ENCODE measurements at places on chromosomes 7 and 10.

DNA sequence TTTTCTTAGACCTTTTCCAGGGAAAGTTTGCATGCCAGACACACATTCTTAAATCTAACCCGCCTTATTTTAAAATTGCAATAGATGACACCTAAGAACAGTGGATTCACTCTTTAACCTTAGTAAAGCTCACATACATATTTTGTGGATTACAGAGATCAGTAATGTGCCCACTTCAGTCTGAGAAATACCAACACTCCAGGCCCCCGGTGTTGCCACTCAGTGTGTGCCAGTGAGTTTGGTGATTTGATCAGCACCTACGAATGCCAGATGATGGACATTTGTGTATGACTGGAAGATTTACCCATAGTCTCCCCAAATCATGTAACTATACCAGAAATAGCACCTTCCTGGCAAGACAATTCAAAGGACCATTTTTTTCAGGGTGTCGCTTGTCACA is 2.6 kb downstream of the LRRN3 start:
- no peak for DNase-seq

DNA sequence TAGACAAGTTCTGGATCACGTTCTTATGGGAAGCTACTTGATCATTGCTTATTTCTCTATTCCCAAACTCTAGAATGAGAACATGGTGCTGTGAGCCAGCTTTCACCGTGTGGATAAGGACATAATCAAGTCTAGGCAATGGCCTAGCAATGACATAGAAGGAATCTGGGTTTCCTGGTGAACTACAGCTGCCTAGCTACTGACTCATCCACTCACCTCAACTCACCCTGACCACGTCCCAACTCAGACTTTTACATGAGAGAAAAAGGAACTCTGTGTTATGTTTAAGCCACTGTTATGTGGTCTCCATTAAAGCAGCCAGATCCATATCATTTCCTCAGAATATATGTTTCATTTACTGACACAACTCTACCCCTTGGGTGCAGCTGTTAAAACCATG is 18.8 kb upstream of the MET start:
- DNase-seq, result peak; percentile 88

DNA sequence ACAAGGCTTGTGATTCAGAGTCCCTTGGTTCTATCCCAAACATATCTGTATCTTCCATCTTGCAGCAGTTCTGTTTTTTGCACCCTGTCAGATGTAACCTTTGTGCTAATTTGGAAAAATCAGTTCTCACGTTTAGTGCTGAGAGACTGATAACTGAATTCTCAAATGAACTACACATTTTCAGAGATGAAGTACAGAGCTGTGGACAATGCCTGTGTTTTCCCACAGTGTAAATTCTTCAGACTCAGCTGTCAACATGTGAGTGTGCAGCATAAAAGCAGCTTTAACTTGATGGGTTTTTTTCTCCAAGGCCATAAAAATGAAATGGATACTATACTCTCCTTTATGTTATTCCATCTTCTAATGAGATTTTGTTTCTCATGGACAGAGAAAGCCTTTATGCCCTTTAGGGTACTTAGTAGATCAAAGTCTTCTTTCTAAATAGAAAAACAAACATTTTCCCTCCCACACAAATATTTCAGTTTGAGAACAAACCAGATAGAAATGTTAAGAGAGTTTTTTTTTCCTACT is 150.9 kb downstream of the SEMA3A start:
- no peak for DNase-seq

DNA sequence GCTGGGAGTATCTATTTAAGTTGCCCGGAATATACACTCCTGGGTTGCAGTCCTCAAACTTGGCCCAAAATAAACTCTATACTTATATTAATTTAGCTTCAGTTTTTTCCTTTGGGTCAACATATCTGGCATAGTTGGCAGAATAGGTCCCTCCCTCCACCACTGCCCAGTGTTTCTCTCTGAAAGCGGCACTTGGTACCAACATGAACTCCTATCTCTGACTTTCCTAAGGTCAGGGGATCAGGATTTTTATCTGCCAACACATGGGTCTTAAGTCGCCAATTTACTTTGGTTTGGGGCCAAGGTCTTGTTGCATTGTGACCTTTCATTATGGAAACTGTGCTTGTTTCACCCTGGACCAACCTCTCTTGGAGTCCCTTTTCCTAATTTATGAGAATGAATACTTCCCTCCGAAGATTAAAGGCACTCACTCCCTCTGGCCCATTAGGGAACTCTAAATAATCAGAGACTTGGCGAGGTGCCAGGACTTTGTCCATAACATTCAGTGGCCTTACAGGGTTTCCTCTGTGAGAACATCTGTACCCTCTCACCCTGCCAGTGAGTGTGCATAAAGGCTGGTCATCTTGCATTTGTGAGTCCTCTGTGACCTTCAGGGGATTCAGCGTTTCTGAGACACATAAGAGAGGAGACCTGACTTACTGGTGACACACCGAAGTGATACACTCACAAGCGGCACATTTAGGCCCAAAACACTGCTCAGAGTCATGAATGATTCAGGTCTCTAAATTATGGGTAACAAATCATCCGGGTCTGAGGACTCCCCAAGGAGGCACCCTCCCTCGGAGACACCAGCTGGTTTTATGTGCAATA is 19.7 kb upstream of the FKBP9 start:
- DNase-seq, result no peak

DNA sequence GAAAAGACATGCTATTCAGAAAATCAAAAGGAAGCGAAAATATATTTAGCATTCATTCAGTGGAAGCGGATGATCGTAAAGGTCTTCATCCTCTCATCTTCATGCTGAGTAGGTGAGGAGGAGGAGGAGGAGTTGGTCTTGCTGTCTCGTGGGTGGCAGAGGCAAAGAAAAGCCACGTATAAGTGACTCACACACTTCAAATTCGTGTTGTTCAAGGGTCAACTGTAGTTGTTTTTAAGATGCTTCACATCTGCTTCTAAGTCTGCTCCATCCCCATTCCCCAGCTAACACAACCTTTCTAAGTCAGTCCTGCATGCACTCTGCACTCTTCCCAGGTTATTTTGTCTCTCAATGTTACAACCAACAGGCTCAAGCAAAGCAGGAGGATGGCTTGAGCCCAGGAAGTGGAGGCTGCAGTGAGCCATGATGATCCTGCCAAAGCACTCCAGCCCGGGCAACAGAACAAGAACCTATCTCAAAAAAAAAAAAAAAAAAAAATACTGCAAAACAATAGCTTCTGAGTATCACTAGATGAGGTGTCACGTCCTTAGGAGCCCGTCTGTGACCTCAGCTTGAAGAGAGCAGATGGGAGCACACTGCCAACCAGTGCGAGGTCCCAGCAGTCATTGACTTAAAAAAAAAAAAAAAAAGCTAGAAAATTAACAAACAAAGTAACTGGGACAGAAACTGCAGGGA is 70.5 kb downstream of the SFMBT2 start:
- DNase-seq, result no peak

DNA sequence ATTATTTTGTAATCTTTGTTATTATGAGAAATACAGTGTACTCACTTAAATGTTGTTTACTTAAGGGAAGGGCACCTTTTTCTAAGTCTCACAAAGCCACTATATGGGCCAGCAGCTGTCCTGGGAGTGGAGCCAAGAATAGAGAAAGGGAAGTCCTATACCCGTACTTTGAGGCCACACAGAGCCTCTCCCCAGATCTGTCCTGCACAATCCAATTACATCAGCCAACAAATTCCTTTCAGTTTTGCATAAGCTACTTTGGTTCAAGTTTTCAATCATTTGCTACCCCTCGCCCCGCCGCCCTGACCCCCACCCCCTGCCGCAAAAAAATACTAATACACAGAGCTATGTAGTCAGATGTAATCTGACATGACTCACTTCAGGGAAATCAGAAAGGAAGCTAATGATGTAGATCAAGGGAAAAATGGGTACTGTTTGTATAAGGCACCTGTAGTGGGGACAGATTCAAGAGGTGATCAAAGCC is 297.4 kb upstream of the NEBL start:
- peak; percentile 74 for DNase-seq

GRCh38 chr10:52453501-52453900 is 139.4 kb downstream of the DKK1 start:
- DNase-seq, result no peak

DNA sequence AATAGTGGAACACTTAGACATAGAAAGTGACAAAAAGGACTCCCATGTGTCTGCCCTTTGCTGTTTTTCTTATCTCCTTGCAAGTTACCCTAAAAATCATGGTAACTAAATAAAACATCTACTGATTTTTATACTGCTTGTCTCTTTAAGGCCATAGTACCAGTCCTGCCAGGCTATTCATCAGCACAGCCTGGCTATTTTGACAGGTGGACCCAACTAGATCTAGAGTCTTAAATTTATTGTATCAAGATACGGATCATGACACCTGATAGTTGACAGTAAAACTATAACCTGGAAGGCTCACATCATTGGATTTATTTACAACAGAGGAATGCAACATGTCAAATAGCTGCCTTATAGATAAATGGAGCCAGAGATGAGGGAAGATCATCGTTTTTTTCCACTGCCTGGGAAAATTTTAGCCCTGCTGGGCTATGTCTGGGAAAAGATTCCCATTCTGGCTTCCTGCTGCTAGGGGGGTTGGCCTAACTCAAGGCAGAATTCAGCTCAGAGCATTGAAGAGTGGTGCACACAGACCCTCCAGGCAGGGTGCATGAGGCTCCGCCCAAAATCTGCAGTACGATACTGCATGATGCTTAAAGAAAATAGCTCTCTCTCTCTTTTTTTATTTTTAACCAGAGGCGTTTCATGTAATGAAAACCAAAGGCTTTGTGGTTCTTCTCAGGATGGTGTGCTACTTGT is 292.0 kb upstream of the FZD8 start:
- no peak for DNase-seq

DNA sequence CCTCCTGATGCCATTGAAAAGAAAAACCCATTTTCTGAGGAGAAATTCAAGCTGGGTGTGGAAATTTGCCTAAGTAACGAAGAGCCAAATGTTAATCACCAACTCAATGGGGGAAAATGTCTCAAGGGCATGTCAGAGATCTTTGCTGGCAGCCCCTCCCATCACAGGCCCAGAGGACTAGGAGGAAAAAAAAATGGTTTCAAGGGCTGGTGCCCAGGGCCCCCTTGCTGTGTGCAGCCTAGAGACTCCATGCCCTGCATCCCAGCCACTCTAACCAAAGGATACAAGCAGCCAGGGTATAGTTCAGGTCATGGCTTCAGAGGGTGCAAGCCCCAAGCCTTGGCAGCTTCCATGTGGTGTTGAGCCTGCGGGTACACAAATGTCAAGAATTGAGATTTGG is 106.3 kb downstream of the ALOX5 start:
- no peak for DNase-seq

- DNase-seq, result no peak
Measured at GRCh38 chr7:96499532-96499931, 177.6 kb upstream of the SLC25A13 start.

GRCh38 chr7:105585850-105586500 is 4.7 kb upstream of the EFCAB10 start:
- DNase-seq, result no peak

GRCh38 chr7:43612128-43612527 is 29.2 kb downstream of the STK17A start:
- no peak for DNase-seq

DNA sequence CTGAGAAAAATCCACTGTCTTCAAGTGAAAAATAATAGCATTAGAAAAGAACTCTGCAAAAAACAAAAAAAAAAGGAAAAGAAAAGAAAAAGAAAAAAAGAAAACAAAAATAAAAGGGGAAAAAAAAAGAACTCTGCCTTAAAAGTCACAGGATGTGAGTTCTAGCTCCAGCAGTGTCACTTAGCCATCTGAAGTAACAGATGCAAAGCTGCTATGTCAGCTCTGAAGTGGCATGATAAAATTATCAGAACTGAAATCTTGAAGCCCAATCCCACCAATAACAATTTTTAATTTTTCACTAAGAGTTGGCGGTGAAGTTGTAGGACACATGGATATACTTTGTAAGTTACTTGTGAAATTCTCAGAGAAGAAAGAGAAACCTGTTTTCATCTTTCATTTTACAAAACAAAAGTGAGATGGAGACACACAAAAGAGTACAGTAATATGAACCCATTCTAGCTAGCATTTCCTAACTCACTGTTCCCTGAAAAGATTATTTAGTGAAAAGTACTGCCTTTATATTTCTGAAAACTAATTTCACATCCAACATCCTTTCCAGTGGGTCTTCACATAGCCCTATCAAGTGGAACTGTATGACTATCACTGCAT is 103.5 kb downstream of the ELAPOR2 start:
- DNase-seq, result no peak

DNA sequence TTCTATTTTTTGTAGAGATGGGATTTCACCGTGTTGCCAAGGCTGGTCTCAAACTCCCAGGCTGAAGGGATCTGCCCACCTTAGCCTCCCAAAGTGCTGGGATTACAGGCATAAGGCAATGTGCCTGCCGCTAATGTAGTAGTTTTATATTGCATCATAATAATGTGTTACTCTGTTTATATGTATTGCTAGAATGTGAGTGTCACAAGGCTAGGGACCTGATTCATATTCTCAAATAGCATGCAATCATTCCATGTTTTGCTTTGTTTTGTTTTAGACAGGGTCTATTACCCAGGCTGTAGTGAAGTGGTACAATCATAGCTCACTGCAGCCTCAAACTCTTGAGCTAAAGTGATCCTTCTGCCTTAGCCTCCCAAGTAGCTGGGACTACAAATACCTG is 13.5 kb downstream of the CCL26 start:
- DNase-seq, result no peak

GRCh38 chr7:92808635-92809034 is 27.7 kb downstream of the CDK6 start:
- DNase-seq, result no peak

- no peak for DNase-seq
Measured at GRCh38 chr7:129789652-129790051, 163.1 kb downstream of the UBE2H start.

- DNase-seq, result peak; percentile 50
Measured at GRCh38 chr7:90298145-90299038, 22.7 kb downstream of the FAM237B start.

DNA sequence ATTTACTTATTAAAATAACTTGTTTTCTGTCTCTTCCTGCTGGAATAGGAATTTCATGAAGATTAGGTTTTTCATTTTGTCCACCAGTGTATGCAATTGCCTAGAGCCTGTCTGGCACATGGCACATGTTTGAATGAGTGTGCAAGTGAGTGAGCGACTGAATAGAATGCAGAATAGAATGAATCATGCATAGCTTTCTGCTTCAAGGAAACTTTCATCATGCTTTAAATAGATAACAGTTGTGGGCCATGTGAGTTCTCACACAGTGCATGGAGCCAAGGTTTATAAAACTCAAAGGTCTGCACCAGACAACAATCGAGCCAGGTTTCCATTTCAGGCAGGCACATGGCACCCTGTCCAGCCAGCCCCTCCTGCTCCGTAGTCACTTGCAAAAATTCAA is 74.2 kb upstream of the HECW1 start:
- DNase-seq, result no peak

DNA sequence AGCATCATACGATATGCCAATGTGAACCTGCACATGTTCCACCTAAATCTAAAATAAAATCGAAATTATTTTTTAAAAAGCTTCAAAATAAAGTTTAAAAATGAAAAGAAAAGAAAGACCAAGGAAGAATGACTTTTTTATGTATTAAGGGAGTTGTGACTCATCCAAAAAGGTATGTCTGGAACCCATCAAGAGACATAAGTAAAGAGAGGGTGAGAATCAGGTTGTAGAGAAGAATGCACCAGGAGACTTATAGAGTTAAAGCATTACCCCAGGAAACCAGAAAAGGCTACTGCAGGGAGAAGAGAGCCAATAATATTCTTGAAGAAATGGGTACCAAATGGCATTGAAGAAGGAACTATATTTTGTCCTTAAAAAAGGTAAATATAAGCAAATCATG is 69.8 kb downstream of the CTTNBP2 start:
- DNase-seq, result no peak

GRCh38 chr10:76124280-76124679 is 692.9 kb downstream of the LRMDA start:
- DNase-seq, result no peak
